ENCODE measurements at places on chromosomes 7 and 10.

GRCh38 chr7:5436003-5436678 lies 12.5 kb upstream of the TNRC18 start:
- DNase-seq, result no peak

GRCh38 chr7:131952365-131952764 lies 395.9 kb upstream of the PODXL start:
- DNase-seq, result no peak

DNA sequence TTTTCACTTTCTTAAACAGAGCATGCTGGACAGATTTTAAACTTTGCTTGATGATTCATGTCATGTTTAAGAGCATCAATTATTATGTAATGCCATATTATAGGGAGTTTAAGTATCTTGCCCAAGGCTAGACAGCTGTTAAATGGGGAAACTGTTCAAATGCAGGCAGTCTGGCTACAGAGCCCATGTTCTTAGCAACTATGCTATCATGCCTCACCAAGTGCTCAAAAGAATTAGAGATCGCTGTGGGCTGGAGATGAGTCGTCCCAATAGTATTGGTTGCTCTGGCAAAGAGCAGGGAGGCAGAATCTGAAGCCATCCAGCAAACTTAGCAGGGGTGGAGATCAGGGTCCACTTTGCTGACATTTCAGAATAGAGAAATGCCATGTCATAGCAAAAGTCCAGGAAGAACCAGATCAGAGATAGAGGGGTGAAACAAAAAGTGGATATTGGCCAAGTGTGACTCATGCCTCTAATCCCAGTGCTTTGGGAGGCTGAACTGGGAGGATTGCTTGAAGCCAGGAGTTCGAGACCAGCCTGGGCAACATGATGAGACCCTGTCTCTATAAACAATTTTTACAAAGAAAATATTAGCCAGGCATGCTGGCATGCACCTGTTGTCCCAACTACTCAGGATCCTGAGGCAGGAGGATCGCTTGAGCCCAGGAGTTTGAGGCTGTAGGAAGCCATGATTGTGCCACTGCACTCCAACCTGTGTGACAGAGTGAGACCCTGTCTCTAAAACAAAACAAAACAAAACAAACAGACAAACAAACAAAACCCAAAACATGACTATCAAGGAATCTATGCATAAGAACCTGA lies 57.8 kb downstream of the BAMBI start:
- no peak for DNase-seq

DNA sequence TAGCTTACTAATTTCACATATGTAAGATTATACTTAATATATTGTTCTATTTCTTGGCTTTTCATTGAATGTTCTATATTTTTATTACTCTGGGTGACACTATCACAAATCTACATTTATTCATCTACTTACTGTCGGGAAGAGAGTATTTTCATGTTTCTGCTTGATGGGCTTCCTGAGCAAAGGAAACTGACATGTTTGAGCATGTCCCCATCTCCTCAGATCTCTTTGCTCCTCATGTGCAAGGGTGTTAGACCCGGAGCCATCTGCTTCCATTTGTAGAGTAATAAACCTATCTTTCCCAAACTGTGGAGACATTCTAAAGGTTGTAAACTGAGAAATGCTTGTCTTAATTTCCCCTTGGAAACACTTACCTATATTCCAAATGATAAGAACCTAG lies 103.5 kb downstream of the LSMEM1 start:
- DNase-seq, result no peak

GRCh38 chr10:31942892-31943291 lies 14.3 kb upstream of the ARHGAP12 start:
- no peak for DNase-seq

DNA sequence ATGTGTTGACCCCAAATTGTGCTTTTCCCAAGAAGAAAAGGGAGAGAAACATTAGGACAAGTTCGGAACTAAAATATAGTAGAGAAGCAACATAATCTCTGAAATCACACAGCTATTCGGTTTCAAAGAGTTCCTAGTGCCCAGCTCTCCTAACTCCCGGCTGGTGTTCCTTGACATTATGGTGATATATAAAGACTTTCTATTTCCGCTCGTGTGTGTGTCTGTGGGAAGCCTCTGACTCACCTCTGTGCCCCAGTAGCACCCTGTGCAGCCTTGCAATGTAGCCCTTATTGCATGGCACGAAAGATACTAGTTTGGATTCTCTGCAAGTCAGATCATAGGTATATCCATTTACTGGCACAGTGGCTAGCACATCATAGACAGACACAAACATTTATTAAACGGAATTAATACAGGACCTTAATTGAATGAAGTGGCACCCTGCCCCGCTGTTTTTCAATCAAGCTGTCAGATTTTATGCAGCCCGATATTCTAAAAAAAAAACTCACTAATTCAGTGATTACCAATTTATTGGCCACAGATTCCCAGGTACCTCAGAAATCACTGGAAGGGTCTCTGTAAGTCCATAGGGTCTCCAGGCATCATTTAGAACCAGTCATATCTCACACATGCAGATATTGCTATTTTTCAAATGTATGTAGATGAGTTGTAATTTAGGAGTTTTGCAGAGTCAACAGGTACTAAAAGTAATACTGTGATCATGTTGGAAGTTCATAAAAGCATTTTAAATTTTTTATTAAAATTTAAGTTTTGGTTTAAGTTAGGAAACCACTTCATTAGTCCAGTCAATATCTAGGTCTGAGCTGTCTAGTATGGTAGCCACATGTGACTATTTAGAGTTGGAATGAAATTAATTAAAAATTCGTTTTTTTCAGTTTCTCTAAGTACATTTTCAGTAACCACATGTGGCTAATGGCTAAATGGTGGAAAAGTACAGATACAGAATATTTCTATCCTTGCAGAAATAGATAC lies 43.3 kb downstream of the SFTPD start:
- DNase-seq, result no peak

DNA sequence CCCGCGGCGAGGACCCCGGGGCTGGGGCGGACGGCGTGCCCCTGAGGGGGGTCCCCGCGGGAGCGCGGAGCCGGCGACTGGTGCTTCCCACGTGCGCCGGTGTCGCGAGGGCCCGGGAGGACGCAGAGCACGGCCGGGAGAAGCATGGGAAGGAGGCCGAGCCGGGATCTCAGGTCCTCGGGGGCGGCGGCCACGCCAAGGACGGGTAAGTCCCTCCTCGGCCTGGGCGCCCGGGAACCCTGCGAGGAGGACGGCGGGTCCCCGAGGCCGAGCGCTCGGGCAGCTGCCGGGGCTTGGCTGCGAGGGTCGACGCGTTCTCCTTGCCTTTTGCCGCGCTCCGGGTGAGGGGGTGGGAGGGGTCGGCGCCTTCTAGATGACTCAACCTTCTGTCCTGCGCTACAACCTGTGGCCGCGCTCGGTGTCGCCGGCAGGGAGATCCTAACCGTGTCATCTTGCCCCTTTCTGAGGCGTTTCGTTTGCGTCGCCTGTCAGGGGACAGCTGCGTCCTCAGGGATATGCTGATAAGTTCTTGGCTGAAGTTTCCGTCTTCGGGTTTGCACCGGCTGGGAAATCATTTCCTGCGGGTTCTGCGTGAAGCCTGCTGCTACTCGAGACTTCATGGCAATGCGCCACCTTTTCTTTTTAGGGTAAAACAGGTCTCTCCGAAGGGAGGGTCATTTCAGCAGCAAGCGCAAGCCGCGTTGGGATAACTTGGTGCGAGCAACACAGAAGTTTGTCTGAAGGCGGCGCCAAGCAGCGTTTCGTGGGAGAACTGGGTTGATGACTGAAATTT lies 529 bp downstream of the TASOR2 start:
- peak; percentile 35 for DNase-seq

- DNase-seq, result no peak
Observed at GRCh38 chr10:103610083-103610472, 116.6 kb downstream of the NEURL1 start.

- no peak for DNase-seq
Observed at GRCh38 chr7:82012453-82012852, 242.6 kb upstream of the HGF start.

DNA sequence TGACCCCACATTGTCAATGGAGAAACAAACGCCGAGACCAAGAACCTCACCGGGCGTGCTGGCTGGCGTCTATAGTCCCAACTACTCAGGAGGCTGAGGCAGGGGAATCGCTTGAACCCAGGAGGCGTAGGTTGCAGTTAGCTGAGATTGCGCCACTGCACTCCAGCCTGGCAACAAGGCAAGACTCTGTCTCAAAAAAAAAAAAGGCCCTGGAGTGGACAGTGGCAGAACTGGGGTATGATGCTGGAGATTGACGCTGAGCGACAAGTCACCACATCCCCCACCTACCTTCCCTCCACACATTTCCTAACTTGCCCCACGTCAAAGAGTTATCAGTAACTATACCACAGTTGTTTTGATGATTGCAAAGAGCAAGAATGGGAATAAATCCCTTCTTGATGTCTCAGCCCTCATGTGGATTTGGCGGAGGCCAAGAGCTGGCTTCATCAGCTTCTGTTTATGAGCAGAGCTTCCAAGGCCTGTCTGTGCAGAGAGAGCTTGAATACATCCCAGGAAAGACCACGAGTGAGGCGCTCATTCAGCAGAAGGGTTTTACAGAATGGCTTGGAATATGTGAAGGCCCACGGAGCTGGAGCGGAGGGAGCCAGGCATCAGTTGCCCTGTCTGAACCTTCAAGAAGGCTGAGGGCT lies 28.0 kb upstream of the TNS3 start:
- no peak for DNase-seq

GRCh38 chr10:3022027-3022426 lies 45.3 kb upstream of the PFKP start:
- DNase-seq, result no peak

Data from T-helper 17 cell (primary cell).